Stimulated activated CD8-positive, alpha-beta memory T cell treated with anti-CD3 and anti-CD28 coated beads, Interleukin-2, amount 100 ng/mL, for 1 hour (primary cell): ENCODE measurements at places on chromosomes 13 and 19.

GRCh38 chr19:51571599-51571998 is 516 bp downstream of the ZNF175 start:
- DNase-seq, result no peak

GRCh38 chr13:73092829-73093228 is 34.0 kb downstream of the KLF5 start:
- no peak for DNase-seq

DNA sequence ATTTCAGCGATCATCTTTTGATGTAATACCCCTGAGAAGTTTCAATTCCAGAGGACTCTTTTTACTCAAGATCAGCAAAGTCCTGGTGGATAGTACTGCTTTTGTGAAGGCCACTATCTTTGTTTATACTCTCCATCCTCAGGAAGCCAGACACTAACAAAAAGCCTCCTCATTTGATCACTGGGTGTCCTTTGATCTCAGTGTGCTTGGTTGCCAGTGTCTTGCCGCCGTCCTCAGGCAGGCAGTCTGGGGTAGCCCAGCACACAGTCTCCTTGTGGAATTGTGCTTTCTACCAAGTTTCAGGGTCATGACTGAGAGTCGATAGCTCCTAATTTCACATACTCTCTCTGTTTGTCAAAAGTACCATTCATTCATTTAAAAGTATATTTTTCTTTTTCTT is 762.2 kb downstream of the EFNB2 start:
- DNase-seq, result no peak

- DNase-seq, result no peak
Observed at GRCh38 chr13:112467236-112467635, 91.1 kb downstream of the SPACA7 start.

DNA sequence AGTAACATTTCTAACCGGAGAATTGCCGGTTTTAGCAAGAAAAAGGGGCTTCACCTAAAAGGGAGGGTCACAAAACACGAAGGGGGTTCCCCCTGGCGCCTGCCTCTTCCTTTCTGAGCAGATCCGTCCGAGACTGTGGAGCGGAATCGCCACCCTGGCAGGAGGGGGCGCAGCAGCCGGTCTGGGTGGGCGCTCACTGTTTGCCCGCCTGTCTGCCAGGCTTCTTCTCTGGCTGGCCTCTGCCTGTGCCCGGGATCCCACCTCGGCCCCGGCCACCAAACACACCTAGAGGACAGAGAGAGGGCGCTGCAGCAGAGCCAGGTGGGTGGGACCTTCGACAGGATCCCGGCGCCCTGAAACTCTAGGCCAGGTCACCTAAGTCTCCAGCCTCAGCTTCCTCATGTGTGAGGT is 15.6 kb downstream of the LSM4 start:
- DNase-seq, result no peak

GRCh38 chr19:3849092-3849491 is 19.7 kb downstream of the ZFR2 start:
- peak; percentile 23 for DNase-seq

GRCh38 chr13:57631596-57632275 is at the start of gene PCDH17:
Gene PCDH17 (plus strand): TSS chr13:57631744. CDS start chr13:57632547, 803 bp downstream.
- DNase-seq, result no peak

DNA sequence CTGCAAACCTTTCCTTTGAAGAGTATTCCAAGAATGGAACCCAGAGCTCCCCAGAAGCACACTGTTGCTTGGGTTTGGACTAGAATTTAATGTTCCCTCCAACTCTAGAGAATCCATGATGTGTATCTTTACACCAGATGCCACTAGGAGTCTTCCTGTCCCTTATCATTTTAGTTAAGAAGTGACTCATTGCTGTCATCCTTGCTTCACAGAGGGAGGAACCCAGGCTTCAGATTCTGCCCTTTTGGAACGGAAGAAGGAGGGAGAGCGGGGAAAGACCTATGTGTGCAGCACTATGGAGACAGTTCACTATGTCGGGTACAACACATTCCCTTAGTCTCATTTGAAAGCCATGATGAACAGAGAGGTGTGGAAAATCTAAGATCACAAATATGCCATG is 2.1 kb upstream of the ATP12A start:
- DNase-seq, result no peak

DNA sequence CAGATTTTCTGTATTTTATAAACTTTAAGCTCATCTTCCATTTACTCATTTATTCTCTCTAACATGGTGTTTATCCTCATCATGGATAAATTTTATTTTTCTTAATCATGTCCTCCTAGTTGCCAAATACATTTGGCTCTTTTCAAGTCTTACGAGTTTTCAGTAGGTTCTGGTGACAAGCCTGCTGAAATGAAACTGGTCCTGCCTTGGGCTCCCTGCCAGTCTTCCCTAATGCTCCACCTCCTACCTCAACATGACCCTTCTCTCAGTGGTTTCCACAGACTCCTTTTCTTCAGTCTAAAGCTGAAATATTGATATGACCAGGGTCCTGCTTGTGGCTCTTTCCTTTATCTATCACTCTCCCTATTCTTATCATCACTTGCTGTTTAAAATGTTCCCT is 81.2 kb downstream of the TRPC4 start:
- DNase-seq, result no peak

GRCh38 chr13:67167420-67167819 is 62.7 kb downstream of the PCDH9 start:
- DNase-seq, result no peak

GRCh38 chr19:38120471-38121025 is 103.5 kb downstream of the DPF1 start:
- DNase-seq, result no peak

GRCh38 chr19:34772697-34773554 is at the start of gene ZNF599:
Gene ZNF599 (minus strand): TSS chr19:34773215. CDS start chr19:34772841, 374 bp downstream.
- DNase-seq, result peak; percentile 81

- DNase-seq, result no peak
Observed at GRCh38 chr13:50676602-50677001, 166.9 kb downstream of the DLEU7 start.

DNA sequence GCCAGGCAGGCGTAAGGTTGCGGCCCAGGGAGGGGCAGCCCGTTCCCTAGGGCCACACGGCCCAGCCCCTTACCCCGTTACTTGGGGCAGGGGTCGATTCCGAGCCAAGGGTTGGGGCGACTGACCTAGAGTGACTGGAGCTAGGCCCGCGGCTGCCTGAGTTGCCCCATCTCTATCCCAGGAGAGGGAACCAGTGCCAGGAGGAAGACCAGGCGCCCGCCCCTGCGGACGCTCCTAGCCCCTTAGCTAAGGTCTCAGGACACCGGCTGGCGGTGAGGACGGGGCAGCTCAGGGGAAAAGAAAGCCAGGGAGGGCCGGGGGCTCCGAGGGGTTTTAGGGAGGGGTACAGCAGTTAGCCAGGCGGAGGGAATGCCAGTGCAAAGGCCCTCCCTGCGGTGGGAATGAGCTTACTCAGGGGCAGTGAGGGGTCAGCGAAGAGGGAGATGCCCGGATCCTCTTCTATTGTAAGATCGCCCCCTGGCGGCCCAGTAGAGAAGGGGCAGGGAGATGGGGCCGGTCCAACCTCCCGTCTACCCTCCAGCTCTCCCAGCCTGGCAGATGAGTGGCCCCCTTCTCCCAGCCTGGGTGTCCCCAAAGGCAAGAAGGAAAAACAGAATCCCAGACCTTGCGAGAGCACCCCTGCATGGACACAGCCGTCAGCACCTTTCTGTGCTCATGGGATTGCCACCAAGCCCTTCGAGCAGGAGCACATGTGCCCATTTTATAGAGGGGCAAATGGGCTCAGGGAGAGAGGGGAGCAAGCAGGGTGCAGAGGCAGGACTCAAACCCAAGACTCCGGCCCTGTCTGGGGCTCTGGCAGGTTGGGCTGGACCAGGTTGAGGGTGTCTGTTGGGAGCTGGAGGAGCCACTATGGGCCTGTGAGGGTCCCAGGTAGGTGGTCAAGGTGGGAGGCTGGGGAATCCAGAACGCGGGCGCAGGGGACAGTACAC is 16.3 kb downstream of the CILP2 start:
- DNase-seq, result peak; percentile 35

GRCh38 chr19:1364070-1364704 is 19.5 kb upstream of the NDUFS7 start:
- no peak for DNase-seq

GRCh38 chr19:18109341-18109732 is 11.8 kb downstream of the MAST3 start:
- DNase-seq, result no peak

DNA sequence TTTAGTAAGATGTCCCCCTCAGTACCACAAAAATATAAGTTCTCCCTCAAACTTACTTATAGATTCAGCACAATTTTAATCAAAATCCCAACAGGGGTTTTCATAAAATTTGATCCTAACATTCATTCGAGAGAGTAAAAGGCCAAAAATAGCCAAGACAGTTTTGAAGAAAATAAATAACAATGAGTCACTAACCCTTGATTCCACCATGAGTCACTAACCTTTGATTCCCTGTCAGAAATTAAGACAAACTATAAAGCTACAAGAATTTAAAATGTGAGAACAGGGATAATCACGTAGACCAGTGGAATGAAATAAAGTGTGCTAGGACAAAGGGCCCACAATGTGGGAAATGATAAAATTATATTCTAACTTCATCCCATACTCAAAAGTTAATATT is 320.3 kb downstream of the SUCLA2 start:
- no peak for DNase-seq

DNA sequence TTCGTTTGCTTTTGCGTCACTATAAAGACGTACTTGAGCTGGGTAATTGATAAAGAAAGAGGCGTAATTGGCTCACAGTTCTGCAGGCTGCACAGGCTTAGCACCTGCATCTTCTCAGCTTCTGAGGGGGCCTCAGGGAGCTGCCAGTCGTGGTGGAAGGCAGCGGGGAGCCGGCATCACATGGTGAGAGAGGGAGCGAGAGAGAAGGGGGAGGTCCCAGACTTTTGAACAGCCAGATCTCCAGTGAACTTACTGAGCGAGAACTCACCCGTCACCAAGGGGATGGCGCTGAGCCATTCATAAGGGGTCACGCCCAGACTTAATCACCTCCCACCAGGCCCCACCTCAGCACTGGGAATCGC is 58.7 kb upstream of the F7 start:
- no peak for DNase-seq

DNA sequence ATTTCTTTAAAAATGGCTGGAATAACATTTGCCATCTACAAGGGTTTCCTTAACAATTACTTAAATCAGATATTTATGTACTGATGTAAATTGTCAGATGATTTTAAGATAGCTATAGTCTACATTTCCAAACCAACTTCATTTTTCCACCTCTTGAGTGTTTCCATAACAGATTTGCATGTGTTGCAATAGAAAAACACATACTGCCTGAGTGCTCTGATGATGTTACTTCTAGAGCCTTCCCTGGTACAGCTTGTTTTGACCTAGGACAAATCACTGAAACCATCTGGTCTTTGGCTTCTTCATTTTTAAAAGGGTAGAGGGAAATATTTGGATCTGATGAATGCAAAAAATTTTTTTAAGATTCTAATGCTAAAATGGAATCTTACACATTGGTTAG is 245.9 kb downstream of the PCDH9 start:
- no peak for DNase-seq

GRCh38 chr13:44322928-44323327 is 50.7 kb upstream of the SERP2 start:
- no peak for DNase-seq

DNA sequence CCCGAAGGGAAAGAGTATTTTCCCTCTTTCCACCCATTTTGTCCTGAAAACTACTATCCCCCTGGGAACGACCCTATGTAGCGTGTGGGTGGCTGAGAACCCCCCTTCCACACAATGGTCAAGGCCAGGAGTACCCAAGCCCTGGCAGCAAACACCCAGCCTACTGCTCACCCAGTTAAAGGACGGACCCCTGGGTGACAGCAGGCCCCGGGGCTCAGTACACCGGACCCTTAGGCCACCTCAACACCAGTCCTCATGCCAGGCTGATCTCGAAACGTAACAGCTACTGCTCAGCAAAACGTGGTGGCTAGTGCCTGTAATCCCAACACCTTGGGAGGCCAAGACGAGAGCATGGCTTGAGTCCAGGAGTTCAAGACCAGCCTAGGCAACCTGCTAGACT is 1.4 kb downstream of the ANKRD27 start:
- no peak for DNase-seq

DNA sequence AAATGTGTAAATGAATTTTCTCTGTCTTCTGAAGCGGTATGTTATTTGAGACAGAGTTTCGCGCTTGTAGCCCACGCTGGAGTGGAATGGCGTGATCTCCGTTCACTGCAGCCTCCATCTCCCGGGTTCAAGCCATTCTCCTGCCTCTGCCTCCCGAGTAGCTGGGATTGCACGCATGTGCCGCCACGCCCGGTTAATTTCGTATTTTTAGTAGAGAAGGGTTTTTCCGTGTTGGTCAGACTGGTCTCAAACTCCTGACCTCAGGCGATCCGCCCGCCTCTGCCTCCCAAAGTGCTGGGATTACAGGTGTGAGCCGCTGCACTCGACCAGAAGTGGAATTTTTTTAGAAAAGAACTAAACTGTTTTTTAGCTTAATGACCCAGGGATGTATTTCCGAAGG is 3.4 kb upstream of the ZNF808 start:
- DNase-seq, result no peak

DNA sequence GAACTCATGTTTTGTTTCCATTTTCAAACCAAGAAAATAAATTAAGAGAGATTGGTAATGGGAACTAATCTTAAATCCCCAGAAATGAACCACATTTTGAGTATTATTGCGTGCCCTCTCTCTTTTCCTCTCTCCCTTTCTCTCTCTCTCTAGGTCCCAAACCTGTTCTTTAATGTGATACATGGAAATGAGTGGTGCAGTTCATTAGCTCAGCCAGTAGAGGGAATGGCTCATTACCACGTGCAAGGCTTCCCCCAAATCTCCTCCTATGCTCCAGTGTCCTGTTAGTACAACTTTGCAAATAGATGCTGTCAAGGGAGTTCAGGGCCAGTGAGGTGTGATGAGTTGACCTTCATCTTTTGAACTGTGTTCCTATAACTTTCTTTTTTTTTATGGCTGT is 178.4 kb downstream of the FGF9 start:
- no peak for DNase-seq

GRCh38 chr13:58376775-58377174 is 745.2 kb downstream of the PCDH17 start:
- DNase-seq, result no peak

DNA sequence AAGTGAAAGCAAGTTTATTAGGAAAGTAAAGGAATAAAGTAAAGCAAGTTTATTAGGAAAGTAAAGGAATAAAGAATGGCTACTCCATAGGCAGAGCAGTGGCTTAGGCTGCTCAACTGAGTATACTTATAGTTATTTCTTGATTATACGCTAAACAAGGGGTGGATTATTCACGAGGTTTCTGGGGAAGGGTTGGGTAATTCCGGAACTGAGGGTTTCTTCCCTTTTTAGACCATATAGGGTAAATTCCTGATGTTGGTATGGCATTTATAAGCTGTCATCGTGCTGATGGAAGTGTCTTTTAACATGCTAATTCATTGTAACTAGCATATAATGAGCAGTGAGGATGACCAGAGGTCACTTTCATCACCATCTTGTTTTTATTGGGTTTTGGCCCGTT is 194.3 kb downstream of the DLEU7 start:
- no peak for DNase-seq

GRCh38 chr19:32748497-32748896 is 28.9 kb downstream of the TDRD12 start:
- DNase-seq, result no peak

DNA sequence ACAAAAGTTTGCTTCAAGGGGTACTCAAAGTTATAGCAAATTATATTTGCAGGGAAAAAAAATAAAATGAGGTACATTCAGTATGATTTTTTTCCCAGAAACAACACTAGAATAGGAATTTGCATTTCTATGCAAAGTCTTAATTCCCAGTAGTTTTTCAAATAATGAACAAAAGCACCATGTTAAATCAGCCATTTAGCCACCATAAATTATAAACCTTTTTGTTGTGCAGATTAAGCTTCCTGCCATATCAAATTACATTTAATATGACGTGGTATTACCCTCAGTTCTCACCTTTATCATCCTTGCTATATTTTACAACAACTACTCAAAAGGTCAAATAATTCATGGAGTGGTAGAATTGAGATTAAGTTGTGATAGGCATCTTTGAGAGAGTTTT is 136.6 kb upstream of the FRY start:
- no peak for DNase-seq
